ENCODE measurements at places on chromosomes 12 and 14. TPM values are rescaled to one million over a fixed set of nuclear protein-coding genes. Genes with fewer than 3 reads are reported as not detected.

GRCh38 chr14:91947475-91948184, at the start of gene FBLN5:
TSS of gene FBLN5 (minus strand) at chr14:91947694. CDS start at chr14:91947229, 465 bp downstream.
- peaks cover 29% of the 10 kb centered on the region for H3K27me3 ChIP-seq
- H3K4me3 ChIP-seq, result peak within 1 kb of the TSS; percentile 70
- peak; percentile 54 for DNase-seq
- H3K4me1 ChIP-seq, result peaks cover 10% of the 10 kb centered on the region
- no peaks in the 10 kb centered on the region for H3K36me3 ChIP-seq

GRCh38 chr12:106883426-106883825, 72.3 kb upstream of the TMEM263 start:
- H3K27me3 ChIP-seq, result no peaks in the 10 kb centered on the region
- no peak overlapping the region for H3K27ac ChIP-seq
- no peak overlapping the region for H3K4me3 ChIP-seq
- H3K36me3 ChIP-seq, result peaks cover 17% of the 10 kb centered on the region
- no peaks in the 10 kb centered on the region for H3K4me1 ChIP-seq

- H3K4me1 ChIP-seq, result no peaks in the 10 kb centered on the region
- H3K36me3 ChIP-seq, result no peaks in the 10 kb centered on the region
- no peak for DNase-seq
- H3K4me3 ChIP-seq, result no peak overlapping the region
- H3K27me3 ChIP-seq, result no peaks in the 10 kb centered on the region
These were observed 50.3 kb downstream of the ADAMTS20 start for GRCh38 chr12:43501703-43502102.

- H3K4me1 ChIP-seq, result no peaks in the 10 kb centered on the region
- H3K27me3 ChIP-seq, result peaks cover 4% of the 10 kb centered on the region
- H3K27ac ChIP-seq, result no peak overlapping the region
These were observed 83.3 kb upstream of the SLC38A4 start for GRCh38 chr12:46908936-46909635.

GRCh38 chr14:51609955-51610283, 41.8 kb upstream of the FRMD6 start:
- H3K27me3 ChIP-seq, result peaks cover 11% of the 10 kb centered on the region
- no peak overlapping the region for H3K27ac ChIP-seq
- H3K36me3 ChIP-seq, result no peaks in the 10 kb centered on the region
- H3K4me1 ChIP-seq, result peaks cover 18% of the 10 kb centered on the region
- DNase-seq, result no peak

DNA sequence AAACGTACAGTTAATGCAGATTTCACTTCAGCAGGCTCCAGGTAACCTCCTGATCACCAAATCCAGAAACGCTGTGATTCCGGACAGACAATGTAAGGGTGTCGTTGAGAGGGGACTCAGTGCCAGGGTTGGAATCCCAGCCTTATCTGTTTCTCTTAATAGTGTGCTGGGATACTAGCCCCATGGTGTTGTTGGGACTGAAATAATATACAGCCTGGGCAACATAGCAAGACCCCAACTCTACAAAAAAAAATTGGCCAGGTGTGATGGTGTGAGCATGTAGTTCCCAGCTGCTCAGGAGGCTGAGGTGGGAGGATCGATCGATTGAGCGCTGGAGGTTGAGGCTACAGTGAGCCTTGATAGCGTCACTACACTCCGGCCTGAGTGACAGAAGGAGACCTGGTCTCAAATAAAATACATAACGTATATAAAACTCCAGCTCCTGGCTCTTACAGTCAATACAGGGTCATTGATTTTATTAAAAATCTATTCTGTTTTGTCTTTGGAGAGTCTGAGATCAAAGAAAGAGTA, 1.3 kb downstream of the PEBP1 start:
- peak overlapping the region; percentile 81 for H3K27ac ChIP-seq
- H3K27me3 ChIP-seq, result no peaks in the 10 kb centered on the region
- peaks cover 36% of the 10 kb centered on the region for H3K36me3 ChIP-seq
- peak overlapping the region; percentile 88 for H3K4me3 ChIP-seq
- H3K4me1 ChIP-seq, result peaks cover 30% of the 10 kb centered on the region

DNA sequence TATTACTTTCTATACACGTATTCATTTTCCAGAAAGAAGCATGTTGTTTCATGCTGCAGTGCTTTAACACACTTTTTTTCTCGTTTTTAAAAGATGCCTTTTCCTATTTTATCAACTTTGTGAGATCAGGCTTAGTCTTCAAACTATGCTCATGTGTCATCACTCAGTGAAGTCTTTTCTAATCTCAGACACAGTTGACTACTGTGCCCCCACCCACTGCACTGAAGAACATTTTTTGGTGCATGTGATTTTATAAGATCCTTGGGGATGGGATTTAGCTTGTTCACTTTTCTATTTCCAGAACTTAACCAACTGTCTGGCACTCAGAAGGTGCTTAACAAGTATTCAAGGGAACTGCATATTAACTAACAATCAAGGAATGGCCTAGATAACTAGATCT, 85.5 kb downstream of the CDK17 start:
- H3K36me3 ChIP-seq, result peaks cover 8% of the 10 kb centered on the region
- no peak for DNase-seq
- H3K4me1 ChIP-seq, result peaks cover 24% of the 10 kb centered on the region
- H3K4me3 ChIP-seq, result no peak overlapping the region
- H3K27ac ChIP-seq, result no peak overlapping the region
- no peaks in the 10 kb centered on the region for H3K27me3 ChIP-seq

DNA sequence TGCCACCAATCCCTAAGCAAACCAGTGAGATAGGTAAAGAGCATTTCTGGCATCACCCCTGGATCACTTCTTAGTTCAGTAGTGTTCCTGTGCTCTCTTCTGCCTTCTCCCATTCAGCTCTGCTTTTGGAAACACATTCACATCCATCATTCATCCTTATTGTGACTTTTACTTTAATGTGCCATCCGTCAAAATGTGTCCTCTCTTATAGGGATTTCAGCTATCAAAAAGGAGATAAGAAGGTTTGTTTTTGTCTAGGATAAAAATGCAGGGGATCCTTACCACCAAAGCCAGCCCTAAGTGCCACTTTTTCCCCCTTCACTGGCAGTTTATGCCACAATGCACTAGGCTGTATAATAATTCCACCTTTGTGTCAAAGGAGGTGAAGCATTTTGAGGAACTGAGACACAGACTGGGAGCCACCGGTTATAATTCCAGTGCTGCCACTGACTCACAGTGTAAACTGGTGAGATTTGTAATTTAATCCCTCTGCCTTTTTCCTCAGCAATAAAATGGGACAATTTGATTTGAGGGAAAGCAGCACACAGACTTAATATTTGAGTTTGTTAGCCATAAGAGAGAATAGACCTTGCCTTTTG, 158.6 kb downstream of the PAX9 start:
- no peaks in the 10 kb centered on the region for H3K36me3 ChIP-seq
- DNase-seq, result no peak
- H3K27ac ChIP-seq, result no peak overlapping the region
- H3K4me1 ChIP-seq, result no peaks in the 10 kb centered on the region
- H3K27me3 ChIP-seq, result peaks cover 1% of the 10 kb centered on the region

GRCh38 chr14:33103489-33103888, 164.8 kb downstream of the NPAS3 start:
- H3K36me3 ChIP-seq, result no peaks in the 10 kb centered on the region
- H3K27me3 ChIP-seq, result no peaks in the 10 kb centered on the region
- no peak overlapping the region for H3K4me3 ChIP-seq
- H3K4me1 ChIP-seq, result no peaks in the 10 kb centered on the region
- DNase-seq, result no peak
- H3K27ac ChIP-seq, result no peak overlapping the region

GRCh38 chr12:3275171-3276041, 198.2 kb downstream of the TSPAN9 start:
- no peaks in the 10 kb centered on the region for H3K36me3 ChIP-seq
- no peak overlapping the region for H3K27ac ChIP-seq
- peaks cover 8% of the 10 kb centered on the region for H3K27me3 ChIP-seq
- DNase-seq, result peak; percentile 87

GRCh38 chr14:105059035-105059924, 6.0 kb downstream of the GPR132 start:
- H3K27ac ChIP-seq, result peak overlapping the region; percentile 88
- no peaks in the 10 kb centered on the region for H3K27me3 ChIP-seq
- H3K4me1 ChIP-seq, result peaks cover 48% of the 10 kb centered on the region
- DNase-seq, result peak; percentile 83
- H3K36me3 ChIP-seq, result peaks cover 38% of the 10 kb centered on the region

DNA sequence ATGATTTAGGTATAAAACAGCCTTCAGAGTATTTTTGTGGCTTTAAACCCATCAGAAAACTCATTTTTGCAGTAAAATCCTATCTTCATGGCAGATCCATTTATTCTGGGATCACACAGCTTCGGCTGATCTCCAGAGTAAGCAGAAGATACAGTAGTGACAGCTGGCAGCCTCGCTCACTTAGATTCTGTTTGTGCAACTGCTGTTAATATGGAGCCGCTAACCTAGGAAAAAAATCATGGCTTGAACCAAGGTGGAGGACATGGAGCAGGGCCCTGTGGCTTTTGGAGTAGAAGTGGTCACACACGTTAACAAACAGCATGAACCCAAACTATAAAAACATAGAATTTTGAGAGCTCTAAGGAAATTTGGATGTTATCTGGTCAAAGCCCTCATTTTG, 137.2 kb upstream of the ARHGAP5 start:
- peaks cover 30% of the 10 kb centered on the region for H3K4me1 ChIP-seq
- no peak overlapping the region for H3K27ac ChIP-seq
- H3K4me3 ChIP-seq, result no peak overlapping the region
- no peak for DNase-seq
- no peaks in the 10 kb centered on the region for H3K36me3 ChIP-seq

- H3K4me3 ChIP-seq, result no peak overlapping the region
- H3K27ac ChIP-seq, result no peak overlapping the region
- no peaks in the 10 kb centered on the region for H3K4me1 ChIP-seq
- no peaks in the 10 kb centered on the region for H3K36me3 ChIP-seq
These were observed 278.1 kb upstream of the FAR2 start for GRCh38 chr12:28870839-28871440.

- H3K4me1 ChIP-seq, result no peaks in the 10 kb centered on the region
- H3K4me3 ChIP-seq, result no peak overlapping the region
- no peaks in the 10 kb centered on the region for H3K27me3 ChIP-seq
- H3K27ac ChIP-seq, result no peak overlapping the region
These were observed 122.9 kb downstream of the PAX9 start for GRCh38 chr14:36784541-36784940.

- no peak overlapping the region for H3K27ac ChIP-seq
- H3K4me3 ChIP-seq, result no peak overlapping the region
- peaks cover 5% of the 10 kb centered on the region for H3K27me3 ChIP-seq
- no peaks in the 10 kb centered on the region for H3K4me1 ChIP-seq
- no peaks in the 10 kb centered on the region for H3K36me3 ChIP-seq
- no peak for DNase-seq
These were observed 34.6 kb downstream of the CCDC60 start for GRCh38 chr12:119369161-119369560.

DNA sequence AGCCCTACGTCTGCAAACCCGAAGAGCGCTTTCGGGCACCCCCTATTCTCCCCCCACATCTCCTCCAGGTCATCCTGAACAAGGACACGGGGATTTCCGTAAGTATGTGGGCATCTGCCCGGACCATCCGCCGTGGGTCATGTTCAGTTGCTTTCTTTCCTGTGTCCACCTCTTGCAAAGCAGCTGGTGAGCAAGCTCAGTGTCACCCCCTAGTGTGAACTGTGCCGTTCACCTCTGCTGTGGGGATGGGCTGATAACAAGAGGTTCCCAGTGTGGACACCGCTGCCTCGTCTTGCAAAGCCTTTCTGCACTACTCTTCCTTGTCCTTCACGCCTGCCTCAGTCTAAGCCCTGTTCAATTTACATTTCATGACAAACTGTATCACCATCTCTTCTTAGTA, 8.6 kb downstream of the PRKAB1 start:
- H3K4me1 ChIP-seq, result peaks cover 33% of the 10 kb centered on the region
- H3K27ac ChIP-seq, result no peak overlapping the region
- no peak overlapping the region for H3K4me3 ChIP-seq
- no peak for DNase-seq
- peaks cover 72% of the 10 kb centered on the region for H3K36me3 ChIP-seq

DNA sequence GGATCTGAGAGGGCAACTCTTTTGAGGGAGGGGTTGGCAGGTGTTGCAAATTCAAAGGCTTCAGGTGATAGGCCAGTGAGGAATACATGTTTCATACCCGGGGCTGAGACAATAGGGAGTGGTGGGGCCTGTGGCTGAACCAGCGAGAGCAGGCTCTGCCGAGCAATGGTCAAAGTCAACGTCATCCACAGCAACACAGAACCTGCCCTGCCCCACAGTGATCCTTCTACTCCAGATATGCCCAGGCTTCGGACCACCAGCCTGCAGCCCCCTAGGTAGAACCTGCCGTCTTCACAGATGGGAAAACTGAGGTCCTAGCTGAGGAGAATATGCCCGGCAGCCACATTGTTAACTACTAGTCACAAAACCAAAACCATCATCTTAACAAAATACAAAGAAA, 4.1 kb downstream of the SERPINA1 start:
- peaks cover 25% of the 10 kb centered on the region for H3K36me3 ChIP-seq
- no peak overlapping the region for H3K4me3 ChIP-seq
- H3K27me3 ChIP-seq, result no peaks in the 10 kb centered on the region
- no peak for DNase-seq
- H3K4me1 ChIP-seq, result peaks cover 25% of the 10 kb centered on the region

DNA sequence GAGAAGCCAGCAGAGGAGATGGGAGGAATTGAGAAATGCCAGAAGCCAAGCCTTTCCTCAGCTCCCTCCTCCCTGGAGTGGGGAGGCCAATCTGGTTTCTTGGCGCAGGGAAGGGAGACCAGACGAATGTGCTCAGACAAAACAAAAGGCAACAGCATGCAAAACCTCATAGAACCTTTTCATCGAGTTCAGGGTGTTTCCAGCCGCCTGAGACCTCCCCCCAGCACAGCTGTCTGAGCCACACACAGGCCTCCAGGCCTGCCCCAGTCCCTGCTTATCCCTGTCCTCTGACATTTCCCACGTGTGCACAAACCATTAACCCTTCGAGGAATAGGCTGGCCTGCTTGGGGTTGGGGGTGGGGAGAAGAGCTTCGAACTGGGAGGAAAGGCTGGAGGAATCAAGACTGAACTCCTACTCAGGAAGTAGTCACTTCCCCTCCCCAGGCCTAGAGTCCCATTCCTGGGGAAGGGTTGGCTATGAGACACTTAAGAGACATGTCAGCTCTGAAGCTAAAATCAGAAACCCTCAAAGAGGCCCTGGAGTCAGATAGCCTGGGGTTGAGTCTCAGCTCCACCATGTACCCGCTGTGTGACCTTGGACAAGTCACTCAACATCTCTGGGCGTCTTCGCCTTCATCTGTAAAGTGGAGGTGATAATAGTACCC, 10.7 kb downstream of the TBX3 start:
- H3K4me3 ChIP-seq, result no peak overlapping the region
- H3K36me3 ChIP-seq, result no peaks in the 10 kb centered on the region
- DNase-seq, result no peak
- peaks cover 68% of the 10 kb centered on the region for H3K27me3 ChIP-seq

ZNF605 gene
- 8.3 TPM for total RNA-seq

LRP10 gene
- 36.3 TPM for total RNA-seq

AICDA gene
- not detected for total RNA-seq

GALNT8 gene
- total RNA-seq, result 0.76 TPM

AKAP6 gene
- 2.0 TPM for total RNA-seq

VRTN gene
- not detected for total RNA-seq

IL31 gene
- total RNA-seq, result 2.1 TPM

AMN1 gene
- 5.8 TPM for total RNA-seq

CCDC175 gene
- total RNA-seq, result not detected

NT5DC3 gene
- total RNA-seq, result 7.3 TPM

OR4E2 gene
- not detected for total RNA-seq

IGF1 gene
- total RNA-seq, result not detected
